Cortex of kidney (tissue), 1 donor: ENCODE measurements at places on chromosomes 12 and 14.

GRCh38 chr12:80769553-80770140, 52.9 kb downstream of the MYF5 start:
- DNase-seq, result no peak

DNA sequence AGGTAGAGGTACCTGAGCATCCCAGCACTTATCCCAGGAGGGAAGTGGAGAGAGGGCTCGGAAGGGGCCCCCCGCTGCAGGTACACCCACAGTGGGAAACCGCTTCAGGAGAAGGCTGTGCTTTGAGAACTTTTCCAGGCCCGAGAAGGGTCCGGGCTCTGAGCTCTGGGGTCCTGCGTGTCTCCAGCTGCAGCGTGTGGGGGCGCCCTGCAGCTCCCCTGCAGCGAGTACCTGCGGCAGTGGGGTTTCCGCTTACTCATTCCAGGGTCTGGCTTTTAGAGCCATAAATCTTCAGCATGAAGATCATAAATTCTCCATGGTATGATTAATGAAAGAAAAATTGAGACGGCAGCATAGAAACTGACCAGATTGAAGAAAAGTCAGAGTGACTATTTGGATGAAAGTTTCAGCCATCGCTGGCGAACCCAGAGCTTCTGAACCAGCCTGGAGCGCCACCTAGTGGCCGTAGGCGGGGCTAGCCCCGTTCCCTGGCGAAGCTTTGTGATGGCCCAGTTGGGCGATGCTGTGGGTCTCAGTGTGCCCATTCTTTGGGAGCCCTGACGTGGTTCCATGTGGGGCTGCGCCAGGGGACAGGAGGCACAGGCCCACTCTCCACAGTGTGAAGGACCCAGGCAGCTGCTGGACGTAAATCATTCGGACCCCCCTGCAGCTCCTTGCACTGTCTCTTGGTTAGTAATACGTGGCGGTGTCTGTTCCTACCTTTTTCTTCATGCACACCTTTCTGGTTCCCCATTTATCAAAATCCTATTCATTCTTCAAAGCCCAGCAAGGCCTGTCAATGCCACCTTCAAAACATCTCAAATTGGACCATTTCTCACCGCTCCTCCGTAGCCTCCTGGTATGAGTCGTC, 198.2 kb downstream of the TSPAN9 start:
- no peak for DNase-seq

DNA sequence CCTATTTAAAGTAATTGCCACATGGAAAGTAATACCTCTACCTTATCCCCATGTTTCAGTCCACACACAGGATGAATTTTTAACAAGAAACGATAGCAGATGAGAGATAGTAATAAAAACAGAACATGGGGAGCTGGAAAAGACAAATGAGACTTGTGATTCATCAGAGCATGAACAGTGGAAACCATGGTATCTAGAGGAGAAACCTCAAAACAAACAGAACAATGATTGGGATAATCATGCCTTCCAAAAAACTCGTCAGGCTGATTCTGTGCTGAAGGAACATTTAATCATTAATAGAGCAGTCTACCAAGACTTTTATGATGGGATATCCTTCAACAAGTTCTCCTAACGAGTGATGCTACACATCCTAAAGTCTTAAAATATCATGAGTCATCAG, 1390.7 kb downstream of the FSCB start:
- no peak for DNase-seq

GRCh38 chr14:22036541-22037239, 363.1 kb upstream of the OR4E1 start:
- DNase-seq, result no peak

DNA sequence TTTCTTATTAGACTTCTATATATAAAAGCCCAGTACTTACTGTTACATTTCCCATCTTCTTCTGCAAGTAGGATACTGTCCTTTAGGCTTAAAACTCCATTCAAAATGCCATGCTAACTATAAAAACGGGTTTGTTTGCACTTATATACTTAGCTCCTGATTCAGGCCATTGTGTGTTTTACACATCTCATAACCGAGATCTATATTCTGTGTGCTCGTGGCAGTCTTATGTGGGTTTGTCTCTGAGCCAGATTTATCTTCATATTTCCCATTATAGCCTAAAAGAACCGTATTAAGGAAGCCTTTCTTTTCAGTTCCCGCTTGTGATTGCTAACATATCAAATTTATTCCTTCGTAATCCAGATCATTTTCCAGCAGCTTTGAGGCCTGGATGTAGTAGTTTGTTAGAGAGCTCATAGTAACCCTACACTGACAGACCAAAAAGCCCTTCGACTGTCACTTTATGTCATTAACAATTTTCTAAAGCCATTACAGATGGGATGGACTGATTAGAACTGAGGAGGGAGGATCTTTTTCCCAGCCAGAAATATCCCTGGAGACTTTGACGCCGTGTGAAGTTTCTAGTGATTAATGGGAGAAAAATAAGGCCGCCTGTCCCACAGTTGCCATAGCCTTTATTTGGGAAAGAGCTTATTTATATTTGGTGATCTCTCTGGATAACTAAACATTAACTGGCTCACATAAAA, 508.5 kb downstream of the FOXG1 start:
- no peak for DNase-seq

DNA sequence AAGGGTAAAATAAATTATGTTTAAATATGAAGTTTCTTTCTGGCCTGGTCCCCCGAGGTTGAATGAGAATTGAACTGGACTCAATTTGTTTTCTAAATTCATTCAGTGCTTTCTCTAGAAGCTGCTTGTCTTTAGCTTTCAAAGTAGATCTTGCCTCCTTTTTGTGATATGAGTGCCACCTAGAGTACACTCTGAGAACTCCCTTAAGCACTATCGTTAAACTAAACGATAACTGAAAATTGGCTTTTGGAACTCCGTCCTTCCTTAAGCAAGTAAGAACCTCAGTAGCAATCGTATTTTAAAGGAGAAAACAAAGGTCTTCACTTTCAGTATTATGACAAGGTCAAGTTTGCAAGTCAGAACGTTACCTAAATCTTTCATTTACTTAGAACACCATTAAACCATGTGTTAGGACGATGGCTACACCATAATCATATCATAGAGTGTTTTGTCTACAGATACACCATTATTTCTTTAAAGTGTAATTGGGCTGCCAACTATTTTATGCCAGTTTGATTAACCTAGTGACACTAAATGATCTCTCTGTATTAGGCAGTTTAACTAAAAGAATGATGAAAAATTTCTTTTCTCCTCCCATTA, 364.8 kb downstream of the SNAPC1 start:
- no peak for DNase-seq

GRCh38 chr12:102498471-102498870, 18.1 kb upstream of the IGF1 start:
- no peak for DNase-seq

- DNase-seq, result no peak
These were observed 62.0 kb downstream of the WSCD2 start for GRCh38 chr12:108191086-108191485.

DNA sequence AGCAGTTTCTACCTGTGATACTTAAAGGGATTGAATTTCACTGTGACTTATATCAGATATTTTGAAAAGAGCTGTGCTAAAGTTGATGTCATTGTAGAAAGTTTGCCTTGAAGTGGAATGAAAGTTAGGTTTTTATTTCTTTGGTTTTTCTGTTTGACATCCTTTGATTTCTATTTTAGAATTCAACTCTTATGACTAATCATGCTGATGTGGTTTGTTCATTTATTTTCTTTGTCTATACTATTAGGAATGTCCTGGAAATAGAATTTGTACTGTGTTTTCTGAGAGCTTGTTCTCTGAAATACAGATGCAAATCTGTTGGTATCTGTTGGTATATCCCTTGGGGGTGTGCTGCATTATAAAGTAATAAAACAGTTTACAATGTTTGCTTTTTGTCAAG, 3.3 kb downstream of the CNOT2 start:
- DNase-seq, result no peak

DNA sequence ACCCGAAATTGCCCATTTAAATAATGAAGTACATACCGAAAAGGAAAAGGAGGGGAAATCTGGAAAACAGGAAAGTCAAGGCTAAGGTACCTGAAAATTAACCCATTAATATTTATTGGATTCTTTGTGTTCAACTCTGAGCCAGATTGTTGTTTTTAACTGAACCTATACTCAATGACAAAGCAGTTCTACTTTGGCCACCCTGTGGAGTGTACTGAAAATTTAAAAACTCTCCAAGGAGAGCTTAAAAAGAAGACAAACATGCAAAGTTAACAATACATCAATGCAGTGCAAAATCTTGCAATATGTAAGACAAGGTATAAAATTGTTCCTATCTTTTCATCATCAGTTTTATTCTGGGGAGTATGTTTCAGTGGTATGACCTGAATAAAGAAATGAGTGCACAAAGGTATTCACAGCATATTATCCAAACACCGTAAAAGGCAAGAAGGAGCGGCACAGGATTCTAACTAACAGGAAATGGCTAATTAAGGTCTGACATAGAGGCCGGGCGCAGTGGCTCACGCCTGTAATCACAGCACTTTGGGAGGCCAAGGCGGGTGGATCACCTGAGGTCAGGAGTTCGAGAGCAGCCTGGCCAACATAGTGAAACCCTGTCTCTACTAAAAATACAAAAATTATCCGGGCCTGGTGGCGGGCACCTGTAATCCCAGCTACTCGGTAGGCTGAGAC, 1.7 kb downstream of the USP44 start:
- no peak for DNase-seq

- DNase-seq, result no peak
These were observed 6.8 kb downstream of the EMP1 start for GRCh38 chr12:13203034-13203922.

DNA sequence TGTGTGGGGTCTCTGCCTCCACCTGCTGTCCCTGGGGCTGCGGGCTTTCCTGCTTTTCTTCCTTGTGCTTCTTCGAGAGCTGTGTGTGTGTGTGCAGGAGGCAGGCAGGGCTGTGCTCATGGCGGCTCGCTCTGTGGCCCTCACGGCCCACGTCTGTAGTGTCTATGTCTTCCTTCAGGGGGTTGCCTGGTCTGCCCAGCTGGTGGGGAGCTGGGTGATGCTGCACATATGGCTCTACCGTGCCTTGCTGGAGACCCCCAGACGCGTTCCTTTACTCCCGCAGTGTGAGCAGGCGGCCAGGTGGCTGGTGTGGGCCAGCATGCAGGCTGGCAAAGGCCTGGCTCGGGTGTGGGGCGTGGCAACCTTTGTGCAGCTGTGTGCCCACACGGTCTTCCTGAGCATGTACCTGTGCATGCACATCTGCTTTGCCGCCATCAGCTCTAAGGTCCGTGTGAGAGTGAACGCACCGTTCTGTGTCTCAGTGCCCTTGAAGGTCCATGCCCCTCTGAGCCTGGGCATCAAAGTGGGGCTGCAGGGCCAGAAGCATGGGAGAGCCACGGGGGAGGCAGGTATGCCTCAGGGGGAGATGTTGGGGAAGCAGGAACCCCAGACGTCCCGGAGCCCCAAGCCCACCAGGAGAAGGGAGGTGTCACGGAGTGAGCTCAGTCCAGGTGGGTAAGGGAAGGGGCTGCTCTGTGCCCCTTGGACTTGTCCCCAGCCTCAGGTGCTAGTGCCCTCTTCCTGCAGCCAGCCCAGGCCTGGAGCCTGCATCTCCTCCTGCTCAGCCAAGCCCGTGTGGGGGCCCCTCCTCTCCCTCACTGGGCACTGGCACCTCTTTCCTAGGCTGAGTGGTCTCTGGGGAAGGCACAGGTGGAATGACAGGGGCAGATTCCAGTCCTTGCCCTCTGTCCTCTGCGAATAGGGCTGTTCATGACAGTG, 26.4 kb downstream of the CLSTN3 start:
- no peak for DNase-seq

DNA sequence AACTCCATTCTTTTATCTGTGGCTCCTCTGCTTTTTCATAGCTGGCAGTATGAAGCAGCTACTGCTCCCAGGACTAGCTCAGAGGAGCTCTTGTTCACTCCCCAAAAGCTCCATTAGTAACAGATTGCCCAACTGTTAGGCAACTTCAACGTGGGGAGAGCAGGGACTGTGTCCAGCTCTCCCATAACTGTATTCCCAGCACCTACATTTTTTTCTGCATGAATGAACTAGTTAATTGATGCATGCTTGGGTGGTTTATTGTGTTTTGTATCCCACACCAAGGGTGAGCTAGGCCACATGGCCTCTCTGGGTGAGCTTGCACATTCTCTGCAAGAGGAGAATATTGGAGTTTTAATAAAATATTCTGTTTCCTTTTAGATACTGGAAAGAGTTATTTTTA, 15.2 kb downstream of the STON2 start:
- no peak for DNase-seq

DNA sequence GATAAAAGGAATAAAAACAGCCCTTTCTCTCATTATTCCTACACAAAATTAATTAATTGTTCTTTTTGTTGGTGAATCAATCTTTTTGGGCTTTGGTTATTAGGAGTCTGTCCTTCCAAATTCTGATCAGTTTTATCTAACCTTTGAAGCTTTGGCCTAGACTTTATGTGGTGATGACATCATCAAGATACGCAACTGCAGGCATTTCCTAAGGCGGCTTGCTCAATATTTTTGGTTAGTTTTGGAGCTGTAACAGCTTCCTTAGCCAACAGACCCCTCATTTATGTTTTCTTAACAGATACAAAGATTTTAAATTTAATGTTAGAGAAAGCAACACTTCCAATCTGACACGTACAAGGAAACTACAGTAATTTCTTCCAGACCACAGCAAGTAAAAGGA, 87.8 kb upstream of the PDE3A start:
- DNase-seq, result no peak

DNA sequence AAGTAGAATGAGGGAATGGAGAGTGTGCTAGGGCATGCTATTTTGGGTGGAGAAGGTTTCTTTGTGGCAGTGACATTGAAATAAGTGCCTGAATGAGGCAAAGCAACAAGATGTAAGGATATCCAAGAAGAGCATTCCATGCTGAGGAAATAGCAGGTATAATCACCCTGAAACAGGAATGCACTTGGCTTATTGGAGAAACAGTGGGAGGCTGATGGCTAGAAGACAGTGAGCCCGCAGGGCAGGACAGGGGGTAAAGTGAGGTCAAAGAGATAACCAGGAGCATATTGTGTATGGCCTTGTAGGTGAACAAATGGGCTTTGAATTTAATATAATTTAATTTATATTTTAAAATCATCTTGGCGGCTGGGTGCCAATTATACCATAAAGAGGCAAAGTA, 877.0 kb downstream of the DIO2 start:
- no peak for DNase-seq

- no peak for DNase-seq
These were observed 27.7 kb downstream of the PPP4R3A start for GRCh38 chr14:91482263-91483013.

GRCh38 chr14:60189923-60190840, 25.0 kb upstream of the DHRS7 start:
- DNase-seq, result no peak

DNA sequence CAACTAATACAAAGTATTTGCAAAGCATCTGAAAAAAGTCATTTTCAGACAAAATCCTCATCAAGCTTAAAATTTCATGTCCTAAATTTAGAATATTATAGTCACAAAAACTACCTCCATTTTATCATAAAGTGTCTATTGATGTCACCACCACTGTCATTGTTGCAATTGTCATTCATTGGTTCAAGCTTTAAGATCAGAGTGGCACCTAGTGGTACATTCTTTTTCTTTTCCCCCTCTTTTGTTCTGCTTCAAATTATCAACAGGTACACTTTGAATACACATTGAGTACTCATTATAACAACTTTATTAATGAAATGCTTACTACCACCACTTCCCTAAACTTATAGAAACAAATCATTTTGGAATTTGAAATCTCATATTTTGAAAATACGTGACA, 379.8 kb downstream of the SEC23A start:
- no peak for DNase-seq

GRCh38 chr14:90742729-90743128, 73.5 kb downstream of the TTC7B start:
- DNase-seq, result no peak

- no peak for DNase-seq
These were observed 8.7 kb downstream of the TBC1D15 start for GRCh38 chr12:71848212-71848611.

GRCh38 chr14:69870613-69871012, 8.6 kb upstream of the SMOC1 start:
- no peak for DNase-seq
